Type B pancreatic cell (in vitro differentiated cells): ENCODE measurements at places on chromosomes 16 and 17. TPM values are rescaled to one million over a fixed set of nuclear protein-coding genes. Genes with fewer than 3 reads are reported as not detected.

- no peak for DNase-seq
Observed at GRCh38 chr17:12994341-12995074, 23.3 kb downstream of the ELAC2 start.

EFNB3 gene
- 11.4 and 79.5 TPM in 2 replicates for total RNA-seq

GRCh38 chr17:10266296-10266876, 68.0 kb upstream of the GAS7 start:
- no peak for DNase-seq

GPR139 gene
- not detected in 2 replicates for total RNA-seq

DNA sequence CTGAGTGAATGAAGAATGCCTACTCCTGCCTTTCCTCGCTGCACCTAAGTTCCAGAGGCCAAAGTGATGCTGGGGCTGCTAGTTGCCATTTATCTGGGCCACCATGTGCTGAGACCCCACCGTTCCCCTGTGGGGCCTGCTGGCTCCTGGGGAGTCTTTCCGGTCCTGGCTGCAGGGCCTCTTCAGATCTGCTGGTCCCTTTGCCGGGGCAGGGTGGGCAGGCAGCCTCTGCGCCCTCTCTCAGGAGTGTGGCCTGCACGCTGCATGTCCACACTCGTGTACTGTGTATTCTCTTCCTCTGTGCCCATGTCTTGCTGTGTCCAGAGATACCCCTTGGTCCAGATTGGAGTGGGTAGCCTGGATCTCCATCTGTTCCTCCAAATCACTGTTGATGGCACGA, 151.8 kb upstream of the MED13 start:
- DNase-seq: no peak
